Head of caudate nucleus (tissue), 42 donors: ENCODE measurements at places on chromosomes 5 and 9.

GRCh38 chr9:91972076-91972626, 22.1 kb upstream of the ROR2 start:
- no peak for DNase-seq

DNA sequence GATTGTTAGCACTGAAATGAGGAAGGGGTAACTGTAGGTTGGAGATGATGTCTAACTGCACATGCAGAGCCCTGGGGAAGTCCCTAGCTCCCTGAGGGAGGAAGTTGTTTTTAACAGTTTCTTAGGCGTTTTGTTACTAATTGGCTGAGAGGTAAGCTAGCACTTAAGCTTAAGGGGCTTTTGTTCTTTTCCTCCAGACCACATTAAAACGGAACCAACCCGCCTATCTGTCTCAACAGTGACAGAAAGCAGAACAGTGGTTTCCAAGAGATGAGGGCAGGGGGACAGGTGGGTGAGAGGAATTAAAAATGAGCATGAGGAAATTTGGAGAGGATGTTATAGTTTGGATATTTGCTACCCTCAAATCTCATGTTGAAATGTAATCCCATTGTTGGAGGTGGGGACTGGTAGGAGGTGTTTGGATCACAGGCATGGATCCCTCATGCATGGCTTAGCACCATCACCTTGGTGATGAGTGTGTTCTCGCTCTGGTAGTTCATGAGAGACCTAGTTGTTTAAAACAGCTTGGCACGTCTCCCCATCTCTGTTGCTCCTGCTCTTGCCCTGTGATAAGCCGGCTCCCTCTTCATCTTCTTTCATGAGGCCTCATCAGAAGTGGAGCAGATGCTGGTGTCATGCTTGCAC, 38.9 kb downstream of the LYRM7 start:
- DNase-seq, result no peak

- DNase-seq, result no peak
Measured at GRCh38 chr5:94731471-94731870, 113.0 kb downstream of the SLF1 start.

DNA sequence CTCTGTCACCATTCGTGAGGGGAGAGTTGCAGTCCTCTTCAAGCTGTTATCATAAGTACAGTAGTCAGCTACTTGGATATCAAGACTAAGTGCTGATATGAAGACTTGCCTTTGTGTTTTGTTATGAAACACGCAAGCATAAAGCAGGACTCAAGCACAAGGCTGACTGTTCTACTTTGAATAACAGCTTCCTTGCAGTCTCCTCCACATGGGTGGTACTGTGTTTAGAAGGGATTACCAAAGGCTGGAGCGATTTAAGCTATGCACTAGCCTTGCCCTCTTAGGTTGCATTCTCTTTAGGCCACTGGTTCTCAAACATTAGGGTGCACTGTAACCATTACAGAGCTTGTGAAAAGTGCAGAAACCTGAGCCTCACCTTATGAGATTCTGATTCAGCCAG, 41.4 kb downstream of the SLC25A51 start:
- DNase-seq, result no peak

DNA sequence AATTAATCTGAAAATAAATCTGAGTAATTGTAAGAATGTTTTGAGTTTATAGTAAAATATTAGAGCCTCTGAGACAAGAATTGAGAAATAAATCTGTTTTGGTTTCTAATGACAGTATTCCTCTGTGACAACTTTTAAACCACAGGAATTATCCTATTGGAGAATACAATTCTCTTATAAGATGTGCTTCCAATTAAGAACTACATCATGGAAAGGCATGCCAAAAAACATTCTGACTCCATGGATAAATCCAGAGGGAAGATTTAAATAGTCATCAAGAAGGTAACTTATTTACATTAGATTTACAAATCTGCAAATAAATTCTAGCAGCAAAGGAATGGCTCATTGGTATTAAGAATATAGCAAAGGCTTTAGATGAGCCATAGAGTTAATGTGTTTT, 178.3 kb upstream of the ACOT12 start:
- DNase-seq, result no peak

DNA sequence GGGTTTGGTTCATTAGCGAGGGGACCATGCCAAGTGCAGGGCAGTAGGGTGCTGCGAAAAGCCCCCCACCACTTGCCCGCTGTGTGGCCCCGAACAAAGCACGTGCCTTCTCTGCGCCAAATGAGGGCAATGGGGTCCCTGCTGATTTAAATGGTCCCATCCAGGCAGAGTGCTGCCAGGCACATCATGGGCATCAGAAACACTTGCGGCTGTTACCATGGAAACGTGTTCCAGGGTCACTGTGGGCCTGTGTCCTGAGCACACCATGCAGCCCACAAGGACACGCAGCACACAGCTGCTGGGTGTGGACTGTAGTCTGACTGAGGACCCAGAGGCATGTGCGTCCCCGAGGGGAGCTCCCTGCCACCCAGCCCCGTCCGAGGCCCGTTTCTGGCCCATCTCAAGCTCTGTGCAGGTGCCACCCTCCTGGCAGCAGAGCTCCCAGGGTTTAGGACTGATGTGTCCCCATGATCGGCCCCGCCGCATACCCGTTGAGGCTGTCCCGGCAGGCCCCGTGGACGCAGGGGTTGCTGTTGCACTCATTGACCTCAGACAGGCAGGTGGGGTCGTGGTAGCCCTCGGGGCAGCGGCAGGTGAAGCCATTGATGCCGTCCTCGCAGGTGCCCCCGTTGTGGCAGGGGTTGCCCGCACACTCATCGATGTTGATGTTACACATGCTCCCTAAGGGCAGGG, 31.3 kb upstream of the SEC16A start:
- peak; percentile 51 for DNase-seq

- DNase-seq, result no peak
Measured at GRCh38 chr9:121295662-121296191, 27.8 kb downstream of the GSN start.

DNA sequence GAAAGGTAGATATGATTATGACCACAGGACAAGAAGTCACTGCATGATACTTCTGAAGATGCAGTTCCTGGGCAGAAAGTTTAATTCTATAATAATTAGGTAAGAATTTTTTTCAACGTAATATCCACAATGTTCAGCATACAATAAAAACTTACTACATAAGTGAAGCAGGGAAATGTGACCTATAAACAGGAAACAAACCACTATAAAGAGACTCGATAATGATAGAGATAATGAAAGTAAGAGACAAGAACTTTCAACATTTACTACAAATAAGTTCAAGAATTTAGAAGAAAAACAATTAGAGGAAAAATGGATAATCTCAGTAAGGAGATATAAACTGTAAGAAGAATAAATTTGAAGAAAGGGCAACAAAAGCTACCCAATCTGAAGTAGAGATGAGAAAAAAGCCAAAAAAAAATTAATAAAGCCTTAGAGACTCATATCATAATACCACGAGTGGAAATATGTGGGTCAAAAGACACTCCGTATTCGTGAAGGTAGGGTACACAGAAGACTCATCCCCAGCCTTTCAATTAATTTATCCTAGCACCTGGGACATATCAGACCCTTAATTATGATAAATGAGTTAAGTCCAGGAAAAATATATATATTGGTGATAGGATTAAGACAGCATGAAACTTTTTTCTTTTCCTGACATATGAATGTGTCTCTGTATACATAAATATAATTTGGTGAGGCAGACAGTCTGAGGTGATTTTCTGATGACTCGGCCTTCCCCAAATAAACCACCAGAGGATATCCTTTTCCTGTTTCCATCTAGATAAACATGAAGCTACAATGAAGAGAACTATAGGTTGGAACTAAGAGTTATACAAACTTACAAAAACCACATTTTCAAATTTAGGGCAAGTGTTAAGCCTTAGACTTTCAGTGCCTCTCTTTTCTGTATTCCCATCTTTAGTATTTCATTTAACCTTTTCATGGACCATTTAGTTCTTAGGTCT, 120.4 kb downstream of the RAPGEF6 start:
- DNase-seq, result no peak

DNA sequence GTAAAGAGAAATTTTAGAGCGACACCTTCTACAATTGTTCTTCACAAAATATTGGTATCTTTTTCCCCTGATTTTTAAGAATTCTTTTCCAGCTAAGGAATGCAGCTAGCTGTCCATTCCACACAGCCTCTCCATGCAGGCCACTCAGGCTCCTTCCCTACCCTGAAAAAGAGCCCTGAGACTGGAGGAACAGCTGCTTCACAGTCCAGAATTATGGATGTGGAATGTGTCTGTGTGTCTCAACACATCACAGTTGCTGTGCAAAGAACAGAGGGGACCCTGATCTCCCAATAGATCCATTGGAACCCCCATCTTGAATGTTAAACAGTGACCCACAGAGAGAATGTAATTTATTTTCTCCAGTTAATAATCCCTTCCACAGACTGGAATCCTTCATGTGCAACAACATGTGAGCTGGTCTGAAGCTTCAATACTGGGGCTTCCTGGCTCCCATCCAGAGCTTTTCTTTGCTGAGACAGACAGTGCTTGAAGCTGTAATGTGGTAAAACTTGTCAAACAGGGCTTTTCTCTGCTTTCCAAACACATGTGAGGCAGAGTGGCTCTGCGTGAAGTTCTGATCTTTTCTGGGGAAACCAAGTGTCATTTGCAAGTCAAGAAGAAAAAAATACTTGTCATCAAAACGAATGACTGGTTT, 53.3 kb upstream of the SMC5 start:
- no peak for DNase-seq

GRCh38 chr5:173441053-173441628, 112.9 kb upstream of the STC2 start:
- DNase-seq, result no peak

GRCh38 chr9:93491593-93492232, 38.3 kb upstream of the FAM120AOS start:
- DNase-seq, result no peak

- no peak for DNase-seq
Measured at GRCh38 chr9:103530934-103531333, 535.8 kb downstream of the CYLC2 start.

DNA sequence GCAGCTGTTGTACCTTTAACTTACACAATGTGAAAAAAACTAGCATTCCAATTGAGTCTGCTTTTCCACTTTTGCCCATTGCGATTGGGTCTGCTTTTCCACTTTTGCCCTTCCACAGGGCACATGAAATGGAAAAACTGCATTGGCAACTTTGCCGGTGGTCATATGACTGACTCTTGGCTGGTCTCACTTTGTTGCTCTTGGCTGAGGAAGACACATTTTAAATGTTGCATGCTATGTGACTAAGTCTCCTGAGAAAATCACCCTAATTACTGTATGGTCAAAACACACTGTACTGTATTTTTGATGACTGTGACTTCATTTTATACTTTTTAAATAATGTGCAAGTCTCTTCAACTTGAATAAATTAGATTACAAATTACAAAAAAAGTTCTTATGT, 1.6 kb upstream of the OXCT1 start:
- peak; percentile 24 for DNase-seq

DNA sequence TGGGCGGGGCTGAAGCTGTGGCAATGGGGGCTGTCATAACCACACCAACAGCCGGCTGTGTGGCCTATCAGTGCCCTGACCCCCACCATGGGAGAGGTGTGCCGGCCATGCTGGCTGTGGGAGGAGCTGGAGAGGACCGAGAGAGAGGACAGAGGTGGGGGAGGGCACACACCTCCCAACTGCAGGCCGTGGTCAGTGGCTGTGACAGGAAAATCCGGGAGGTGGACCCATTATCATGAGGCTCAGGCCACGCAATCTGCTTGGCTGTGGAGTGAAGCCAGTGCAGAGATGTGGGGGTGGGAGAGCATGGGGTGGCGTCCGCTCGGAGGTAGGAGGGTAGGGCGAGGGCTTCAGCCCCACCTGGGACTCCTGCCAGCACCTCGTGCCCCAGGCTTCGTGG, 136.1 kb downstream of the RXRA start:
- DNase-seq, result no peak

GRCh38 chr5:149024943-149025342, 37.9 kb downstream of the SH3TC2 start:
- DNase-seq, result no peak

- no peak for DNase-seq
Measured at GRCh38 chr5:106474066-106474465, 1196.7 kb downstream of the EFNA5 start.
